ENCODE measurements at places on chromosomes 3 and 15.

DNA sequence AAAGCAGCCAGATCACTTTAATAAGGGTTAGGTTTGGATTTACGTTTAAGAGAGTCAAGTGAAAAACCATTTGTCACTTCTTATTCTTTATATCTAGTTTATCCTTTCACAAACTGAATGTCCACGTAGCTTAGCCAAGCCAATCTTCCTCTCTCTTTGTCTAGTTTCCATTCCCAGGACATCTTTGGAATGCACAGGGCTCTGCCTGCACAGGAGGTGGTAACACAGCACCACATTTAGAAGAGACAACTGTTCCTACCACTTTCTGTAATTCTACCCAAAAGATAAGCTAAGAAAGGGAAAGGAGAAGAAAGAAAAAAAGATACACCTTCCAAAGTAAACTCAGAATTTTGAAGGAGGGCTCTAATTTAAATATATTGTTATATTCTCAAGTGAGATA is 67.9 kb downstream of the IGSF11 start:
- peak; percentile 54 for DNase-seq

DNA sequence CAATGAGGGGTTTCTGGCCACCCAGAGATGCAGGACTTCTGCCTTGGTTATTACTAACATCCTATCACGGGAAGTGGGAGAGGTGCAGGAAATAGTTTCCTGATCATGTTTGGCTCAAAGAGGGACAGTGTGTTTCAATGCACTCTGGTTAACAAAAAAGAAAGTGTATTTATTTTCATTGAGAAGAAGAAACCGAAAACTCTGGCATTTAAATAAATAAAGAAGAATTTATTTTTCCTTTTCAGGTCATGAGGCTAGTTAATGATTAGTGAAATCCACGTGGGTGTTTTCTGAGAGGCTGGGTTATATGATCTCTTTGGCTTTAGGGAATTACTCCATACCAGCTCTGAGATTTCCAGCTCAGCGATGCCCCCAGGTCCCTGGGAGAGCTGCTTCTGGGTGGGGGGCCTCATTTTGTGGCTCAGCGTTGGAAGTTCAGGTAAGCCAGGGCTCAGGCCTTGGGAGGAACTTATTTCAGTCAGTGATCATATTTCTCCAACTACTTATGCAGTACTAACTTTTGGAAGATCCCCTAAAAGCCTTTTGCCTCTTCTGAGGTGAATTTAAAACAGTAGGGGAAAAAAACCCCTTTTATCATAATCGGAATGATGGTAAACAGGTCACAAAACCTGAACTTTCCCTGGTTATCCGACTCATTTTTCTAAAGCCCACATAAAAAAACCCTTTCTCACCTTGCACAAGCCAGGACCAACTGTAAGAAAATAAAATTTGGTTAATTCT is at the start of gene PLA1A:
Gene PLA1A (plus strand): TSS at position 338 of the 741 bp plus-strand sequence. CDS start 29 bp downstream, at position 367.
- DNase-seq = no peak

DNA sequence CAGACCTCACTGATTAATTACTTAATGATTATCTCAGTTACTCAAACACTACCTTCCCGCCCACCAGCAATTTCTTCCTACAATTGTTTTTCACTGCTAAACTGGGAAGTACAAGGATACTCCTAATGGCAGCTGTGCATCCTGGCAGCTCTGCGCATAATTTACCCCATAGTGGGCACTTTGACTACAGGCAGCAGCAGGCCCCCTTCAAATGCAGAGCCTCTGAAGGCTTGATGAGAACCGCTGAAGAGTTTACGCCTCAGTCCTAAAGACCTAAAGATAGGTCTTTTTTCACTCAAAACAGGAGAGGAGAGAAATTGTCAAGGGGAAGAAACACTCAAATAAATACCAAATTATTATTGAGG is 10.7 kb downstream of the CCDC32 start:
- peak; percentile 47 for DNase-seq

DNA sequence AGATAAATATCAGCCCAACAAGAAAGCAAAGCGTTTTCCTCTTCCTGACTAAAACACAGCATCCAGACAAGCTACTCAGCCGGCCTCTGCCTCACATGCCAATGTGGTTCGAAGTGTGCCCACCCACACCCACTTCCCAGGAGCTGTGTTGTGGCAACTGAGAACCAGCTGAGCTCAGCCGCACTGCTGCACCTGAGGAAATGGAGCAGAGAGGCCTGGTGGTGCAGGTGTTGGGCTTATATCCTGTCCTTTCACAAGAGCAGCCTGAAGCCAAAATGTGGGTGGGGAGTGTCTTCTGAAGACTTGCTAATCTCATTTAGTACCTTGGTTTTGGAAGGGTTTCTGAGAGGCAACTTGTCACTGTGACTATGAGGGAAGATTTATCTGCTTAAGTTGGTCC is 23.0 kb upstream of the RETNLB start:
- no peak for DNase-seq

- DNase-seq = no peak
These were observed 460.3 kb upstream of the IL12A start for GRCh38 chr3:159528251-159528895.

- DNase-seq = no peak
These were observed 631.3 kb downstream of the FOXP1 start for GRCh38 chr3:70952033-70952747.

DNA sequence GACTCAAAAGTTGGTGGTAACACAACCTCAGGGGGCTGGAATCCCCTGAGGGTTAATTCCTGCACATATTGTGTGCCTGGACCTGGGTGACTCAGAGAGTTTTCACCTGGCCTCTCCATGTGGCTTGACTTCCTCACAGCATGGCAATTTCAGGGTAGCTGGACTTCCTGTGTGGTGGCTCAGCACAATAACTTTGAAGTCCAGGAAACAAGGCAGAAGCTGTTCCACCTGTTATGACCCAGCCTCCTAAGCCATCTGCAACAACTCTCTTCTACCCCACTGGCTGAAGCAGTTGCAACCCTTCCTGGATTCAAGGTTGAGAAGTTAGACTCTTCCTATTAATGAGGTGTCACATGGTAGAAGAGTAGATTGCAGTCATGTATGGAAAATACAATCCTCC is 58.4 kb downstream of the EDEM1 start:
- DNase-seq = no peak

- peak; percentile 3 for DNase-seq
These were observed 107.5 kb upstream of the ARHGEF26 start for GRCh38 chr3:154013736-154014135.

DNA sequence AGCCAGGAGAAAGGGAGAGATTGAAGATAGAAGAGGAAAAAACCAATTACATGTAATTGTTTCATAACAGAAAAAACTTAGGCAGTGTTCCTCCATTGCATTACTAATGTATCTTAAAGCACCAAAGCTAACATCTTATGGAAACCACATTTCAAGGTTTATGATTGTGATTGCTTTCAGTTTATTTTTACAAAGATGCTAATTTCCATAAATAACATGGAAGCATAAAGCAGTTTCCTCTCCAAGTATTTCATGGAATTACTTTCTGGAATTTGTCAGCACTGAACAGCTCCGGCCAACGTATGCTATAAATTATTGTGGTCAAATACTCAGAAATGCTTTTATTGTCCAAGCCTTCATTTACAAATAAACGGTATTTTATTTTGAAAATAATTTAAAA is 11.6 kb downstream of the ADAMTSL3 start:
- DNase-seq = no peak

DNA sequence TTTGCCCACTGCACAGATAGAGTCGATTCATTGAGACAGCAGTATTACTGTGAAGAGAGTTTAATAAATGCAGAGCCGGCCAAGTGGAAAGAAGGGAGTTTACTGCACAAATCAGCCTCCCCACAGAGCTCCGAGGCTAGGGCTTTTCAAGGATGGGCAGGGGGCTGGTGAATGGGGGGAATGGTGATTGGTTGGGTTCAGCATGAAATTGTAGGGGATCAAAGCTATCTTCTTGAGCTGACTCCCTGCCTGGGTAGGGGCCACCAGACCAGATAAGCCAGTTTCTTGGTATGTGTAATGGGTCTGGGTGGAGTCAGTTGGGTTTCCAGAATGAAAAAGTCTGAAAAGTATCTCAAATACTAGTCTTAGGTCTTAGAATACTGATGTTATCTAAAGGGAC is 66.6 kb downstream of the SYNPR start:
- peak; percentile 73 for DNase-seq

GRCh38 chr15:33852094-33852493 is 116.2 kb upstream of the CHRM5 start:
- peak; percentile 12 for DNase-seq

GRCh38 chr3:141093397-141093796 is 42.2 kb downstream of the SPSB4 start:
- DNase-seq = no peak
